Activated CD4-positive, alpha-beta T cell treated with anti-CD3 and anti-CD28 coated beads for 36 hours (primary cell): ENCODE measurements at places on chromosomes 1 and 21. TPM values are rescaled to one million over a fixed set of nuclear protein-coding genes. Genes with fewer than 3 reads are reported as not detected.
A peak's percentile ranks its signal among the peaks of the same experiment; 100 is the strongest.

Gene SLFNL1
- 0.14 TPM for total RNA-seq

Gene ABCG1
- 16.3 TPM for total RNA-seq

Gene TEX38
- 0.18 TPM for total RNA-seq

Gene LDLRAP1
- total RNA-seq: 14.6 TPM

Gene DENND2D
- 190 TPM for total RNA-seq

Gene GSTM3
- total RNA-seq: 49.1 TPM

Gene THEM4
- total RNA-seq: 23.9 TPM

Gene LCE2B
- not detected for total RNA-seq

Gene OR2T11
- total RNA-seq: not detected

Gene PRKCZ
- total RNA-seq: 10.9 TPM

Gene ADCY10
- 0.11 TPM for total RNA-seq

Gene RBM11
- total RNA-seq: 5.1 TPM

Gene IFFO2
- 62.7 TPM for total RNA-seq

Gene HSD11B1
- total RNA-seq: 4.5 TPM

DNA sequence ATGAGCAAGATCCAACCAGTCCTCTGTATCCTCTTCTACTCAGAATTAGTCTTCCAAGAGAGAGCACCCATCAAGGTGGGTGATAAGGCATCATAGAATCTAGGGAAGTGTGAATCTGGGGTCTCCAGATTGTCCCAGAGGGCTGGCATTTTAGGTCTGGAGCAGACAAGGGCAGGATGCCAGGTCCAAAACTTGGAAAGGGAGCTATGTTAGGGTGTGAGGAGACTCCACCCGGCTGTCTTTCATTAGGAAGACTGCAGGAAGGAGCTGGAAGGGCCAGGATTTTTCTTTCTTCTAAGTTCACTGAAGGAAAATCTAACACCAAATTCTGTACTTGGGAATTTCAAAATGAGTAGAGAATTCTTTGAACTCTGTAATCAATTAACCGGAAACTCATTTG lies 86.1 kb upstream of the BMP8A start:
- no peak overlapping the region for H3K4me3 ChIP-seq
- no peak for DNase-seq
- peaks cover 1% of the 10 kb centered on the region for H3K36me3 ChIP-seq
- H3K4me1 ChIP-seq: peaks cover 40% of the 10 kb centered on the region
- no peak overlapping the region for H3K27ac ChIP-seq

- peak overlapping the region; percentile 96 for H3K27ac ChIP-seq
- H3K36me3 ChIP-seq: peaks cover 13% of the 10 kb centered on the region
- peak; percentile 51 for DNase-seq
- H3K27me3 ChIP-seq: no peaks in the 10 kb centered on the region
Observed at GRCh38 chr1:113783254-113784103, 24.2 kb upstream of the PHTF1 start.

DNA sequence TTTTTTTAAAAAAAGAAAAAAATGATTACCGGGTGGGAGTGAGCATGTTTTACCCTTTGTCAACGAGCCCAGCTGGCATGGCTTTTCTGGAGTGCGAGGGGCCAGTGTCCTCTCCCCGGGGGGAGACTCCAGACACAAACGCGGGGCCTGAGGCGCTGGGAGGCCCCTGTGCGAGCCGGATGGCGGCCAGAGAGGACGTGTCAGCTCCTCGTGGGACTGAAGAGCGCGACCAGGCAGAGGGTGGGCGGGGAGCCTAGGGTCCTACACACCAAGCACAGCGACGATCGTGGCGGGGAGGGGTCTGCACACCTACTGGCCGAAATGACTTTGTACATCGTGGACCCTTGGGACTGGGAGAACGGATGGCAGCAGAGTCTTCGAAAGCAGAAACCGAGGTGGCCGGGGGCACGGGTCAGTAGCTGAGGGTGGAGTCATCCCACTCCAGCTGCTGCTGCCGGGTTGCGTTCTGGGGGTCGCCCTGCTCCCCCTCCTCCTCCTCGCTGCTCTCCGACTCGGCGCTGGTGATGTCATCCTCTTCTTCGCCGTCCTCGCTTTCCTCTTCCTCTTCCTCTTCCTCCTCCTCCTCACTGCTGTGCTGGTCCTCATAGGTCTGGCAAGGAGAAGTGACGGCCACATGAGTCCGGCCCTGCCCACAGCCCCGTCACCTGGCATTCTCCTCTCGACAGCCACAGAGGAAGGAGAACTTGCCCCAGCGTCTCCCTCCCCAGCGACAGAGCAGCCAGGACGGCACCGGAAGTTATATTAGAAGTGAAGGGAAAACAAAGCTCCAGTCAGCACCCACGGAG lies 78.8 kb downstream of the PIK3CD start:
- peak overlapping the region; percentile 20 for H3K27ac ChIP-seq
- H3K36me3 ChIP-seq: peaks cover 82% of the 10 kb centered on the region
- no peaks in the 10 kb centered on the region for H3K27me3 ChIP-seq
- no peak for DNase-seq
- peaks cover 61% of the 10 kb centered on the region for H3K4me1 ChIP-seq

- no peaks in the 10 kb centered on the region for H3K27me3 ChIP-seq
- no peak for DNase-seq
- H3K4me3 ChIP-seq: no peak overlapping the region
- no peaks in the 10 kb centered on the region for H3K36me3 ChIP-seq
Observed at GRCh38 chr1:185355947-185356346, 38.9 kb upstream of the IVNS1ABP start.

DNA sequence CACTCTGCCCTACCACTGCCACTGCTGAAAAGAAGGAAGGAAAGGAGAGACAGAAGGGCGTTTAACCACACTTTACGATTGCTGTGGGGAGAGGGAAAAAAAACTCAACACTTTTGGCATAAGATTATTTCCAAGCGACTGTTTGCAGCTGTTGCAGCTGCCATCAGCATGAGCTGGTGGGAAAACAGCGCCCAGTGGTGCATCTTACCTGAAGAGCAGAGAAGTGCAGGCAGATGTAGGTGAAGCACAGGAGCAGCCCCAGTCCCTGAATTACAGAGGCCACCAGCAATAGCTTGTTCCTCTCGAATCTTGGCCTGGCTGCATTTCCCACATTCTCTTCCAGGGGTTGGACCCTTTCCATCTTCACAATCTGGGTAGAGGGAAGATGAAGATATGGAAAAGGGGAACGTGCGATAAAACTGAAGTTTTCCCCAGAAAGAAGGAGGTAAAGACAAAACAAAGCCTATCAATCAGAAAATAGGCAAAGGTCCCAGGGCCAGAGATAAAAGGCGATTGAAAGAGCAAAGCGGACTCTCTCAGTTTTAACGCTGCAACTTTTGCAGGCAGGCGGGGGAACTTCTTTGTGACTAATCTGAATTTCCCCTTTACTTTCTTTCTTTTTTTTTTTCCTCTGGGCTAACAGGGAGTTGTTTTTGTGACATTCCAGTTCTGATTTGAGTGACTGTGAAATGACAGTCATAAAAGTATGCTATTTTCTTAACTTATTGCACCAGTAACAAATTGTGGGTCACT lies at the start of gene TNFSF4:
TSS of gene TNFSF4 (minus strand) at position 516 of the 753 bp plus-strand sequence. CDS start at position 361, 155 bp downstream.
- peak within 1 kb of the TSS; percentile 37 for H3K4me3 ChIP-seq
- DNase-seq: peak; percentile 56
- peaks cover 26% of the 10 kb centered on the region for H3K27me3 ChIP-seq
- no peaks in the 10 kb centered on the region for H3K36me3 ChIP-seq
- peaks cover 36% of the 10 kb centered on the region for H3K4me1 ChIP-seq

- H3K27me3 ChIP-seq: peaks cover 1% of the 10 kb centered on the region
- no peaks in the 10 kb centered on the region for H3K36me3 ChIP-seq
- no peak for DNase-seq
- H3K4me1 ChIP-seq: no peaks in the 10 kb centered on the region
- no peak overlapping the region for H3K27ac ChIP-seq
Observed at GRCh38 chr1:71193153-71193552, 112.3 kb upstream of the ZRANB2 start.

- peaks cover 19% of the 10 kb centered on the region for H3K4me1 ChIP-seq
- no peak for DNase-seq
- no peak overlapping the region for H3K4me3 ChIP-seq
- peaks cover 36% of the 10 kb centered on the region for H3K36me3 ChIP-seq
- no peaks in the 10 kb centered on the region for H3K27me3 ChIP-seq
- H3K27ac ChIP-seq: no peak overlapping the region
Observed at GRCh38 chr1:229614701-229615100, 11.2 kb downstream of the TAF5L start.

DNA sequence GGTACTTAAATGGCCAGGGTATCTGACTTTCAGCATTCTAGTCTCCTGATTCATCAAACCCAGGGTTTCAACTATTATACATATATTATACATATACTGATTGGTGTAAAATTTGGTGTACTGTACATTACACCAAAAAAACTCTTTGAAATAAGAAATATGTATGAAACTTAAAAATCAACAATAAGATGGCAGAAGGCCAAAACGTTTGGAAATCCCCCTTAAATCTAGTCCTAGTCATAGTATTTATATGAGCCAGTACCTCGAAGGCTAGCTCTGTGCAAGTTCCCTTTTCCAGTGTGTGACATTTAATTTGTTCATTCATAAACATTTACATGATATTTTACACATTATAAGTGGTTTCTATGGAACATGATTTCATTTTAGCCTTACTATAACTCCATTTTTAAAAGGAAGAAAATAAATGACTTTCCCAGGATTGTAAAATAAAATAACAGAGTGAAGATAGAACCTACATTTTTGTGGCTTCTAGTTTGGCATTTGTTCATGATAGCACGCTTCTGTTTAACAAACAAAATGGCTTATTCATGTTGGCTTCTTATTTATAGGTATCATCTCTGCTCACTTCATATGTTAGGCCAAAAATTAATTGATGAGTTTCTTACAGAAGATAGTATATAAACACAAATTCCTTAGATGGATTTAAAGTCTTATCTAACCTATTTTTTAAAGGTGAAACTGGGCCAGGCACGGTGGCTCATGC lies 18.8 kb upstream of the ZNF281 start:
- no peak overlapping the region for H3K4me3 ChIP-seq
- H3K4me1 ChIP-seq: peaks cover 13% of the 10 kb centered on the region
- no peak for DNase-seq
- H3K36me3 ChIP-seq: no peaks in the 10 kb centered on the region
- no peak overlapping the region for H3K27ac ChIP-seq

- peaks cover 4% of the 10 kb centered on the region for H3K27me3 ChIP-seq
- H3K4me1 ChIP-seq: no peaks in the 10 kb centered on the region
- H3K36me3 ChIP-seq: no peaks in the 10 kb centered on the region
- no peak overlapping the region for H3K4me3 ChIP-seq
- no peak overlapping the region for H3K27ac ChIP-seq
- DNase-seq: no peak
Observed at GRCh38 chr1:199799116-199799515, 228.4 kb upstream of the NR5A2 start.

- no peaks in the 10 kb centered on the region for H3K4me1 ChIP-seq
- no peak overlapping the region for H3K4me3 ChIP-seq
- no peak overlapping the region for H3K27ac ChIP-seq
- no peaks in the 10 kb centered on the region for H3K36me3 ChIP-seq
- DNase-seq: no peak
Observed at GRCh38 chr1:187443939-187444338, 615.2 kb downstream of the PLA2G4A start.

DNA sequence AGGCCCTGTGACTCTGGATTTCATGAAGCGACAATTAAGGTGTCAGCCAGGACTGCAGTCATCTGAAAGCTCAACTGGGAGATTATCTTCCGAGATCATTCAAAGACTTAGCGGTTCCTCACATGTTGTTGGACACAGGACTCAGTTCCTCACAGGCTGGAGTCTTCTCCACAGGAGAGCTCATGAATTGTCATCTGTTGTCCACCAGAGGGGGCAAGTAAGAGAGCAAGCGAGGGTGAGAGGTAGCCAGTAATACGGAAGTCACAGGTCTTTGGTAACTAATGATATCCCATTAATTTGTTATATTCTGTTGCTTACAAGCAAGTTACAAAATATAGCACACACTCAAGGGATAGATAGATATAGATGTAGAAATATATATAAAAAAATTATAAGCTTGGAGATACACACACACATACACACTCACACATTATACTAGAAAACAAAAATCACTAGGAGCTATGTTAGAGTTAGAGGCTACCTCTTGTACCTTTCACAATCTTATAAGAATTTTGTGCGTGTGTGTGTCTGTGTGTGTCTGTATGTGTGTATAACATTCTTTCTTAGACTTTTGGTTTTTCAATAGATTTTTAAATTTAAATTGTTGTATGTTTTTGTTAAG lies 1695.3 kb downstream of the BRINP3 start:
- no peaks in the 10 kb centered on the region for H3K4me1 ChIP-seq
- no peaks in the 10 kb centered on the region for H3K36me3 ChIP-seq
- DNase-seq: peak; percentile 6
- H3K27ac ChIP-seq: no peak overlapping the region

- H3K27me3 ChIP-seq: no peaks in the 10 kb centered on the region
- H3K4me1 ChIP-seq: peaks cover 3% of the 10 kb centered on the region
- no peak for DNase-seq
- peaks cover 41% of the 10 kb centered on the region for H3K36me3 ChIP-seq
- H3K4me3 ChIP-seq: no peak overlapping the region
Observed at GRCh38 chr1:229536982-229537381, 21.5 kb downstream of the ABCB10 start.

DNA sequence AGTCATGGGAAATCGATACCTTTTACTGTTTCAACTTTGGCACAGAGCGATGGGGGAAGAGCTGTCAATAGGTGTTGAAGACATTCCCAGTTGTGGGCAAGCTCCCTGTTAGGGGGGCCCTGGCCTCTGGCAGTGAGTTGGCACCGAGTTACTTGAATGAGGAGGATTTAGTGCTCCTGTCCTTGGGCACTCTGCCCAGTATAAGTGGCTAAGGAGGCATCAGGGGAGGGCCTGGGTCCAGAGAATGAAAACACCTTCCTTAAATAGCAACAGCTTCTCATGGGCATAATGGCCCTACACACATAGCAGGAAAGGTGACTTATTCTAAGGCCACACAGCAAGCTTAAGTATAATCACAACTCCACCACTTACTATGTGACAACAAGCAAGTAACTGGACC lies 664.4 kb downstream of the PTPRU start:
- peaks cover 15% of the 10 kb centered on the region for H3K27me3 ChIP-seq
- H3K27ac ChIP-seq: no peak overlapping the region
- H3K4me1 ChIP-seq: no peaks in the 10 kb centered on the region

GRCh38 chr1:213425376-213426030 lies 374.5 kb downstream of the RPS6KC1 start:
- H3K36me3 ChIP-seq: no peaks in the 10 kb centered on the region
- no peaks in the 10 kb centered on the region for H3K27me3 ChIP-seq
- no peak overlapping the region for H3K27ac ChIP-seq
- H3K4me3 ChIP-seq: no peak overlapping the region
- H3K4me1 ChIP-seq: no peaks in the 10 kb centered on the region

GRCh38 chr1:215860833-215861232 lies 293.7 kb downstream of the KCTD3 start:
- H3K36me3 ChIP-seq: no peaks in the 10 kb centered on the region
- no peaks in the 10 kb centered on the region for H3K27me3 ChIP-seq

DNA sequence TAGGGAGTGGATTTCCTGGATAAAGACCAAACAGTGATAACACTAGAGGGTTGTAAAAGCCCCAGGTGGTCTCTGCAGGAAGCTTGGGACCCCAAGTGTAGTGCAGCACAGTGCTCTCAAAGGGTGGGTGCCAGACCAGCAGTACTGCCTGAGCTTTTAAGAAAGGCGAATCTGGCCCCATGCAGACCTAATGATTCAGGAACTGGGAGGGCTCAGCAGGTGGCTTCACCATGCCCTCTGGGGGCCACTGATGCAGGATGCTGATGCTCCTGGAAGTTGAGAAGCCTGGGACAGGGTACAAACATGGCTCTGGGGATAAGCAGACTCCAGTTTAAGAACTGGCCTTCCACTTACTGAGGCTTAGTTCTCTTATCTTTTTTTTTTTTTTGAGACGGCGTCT lies 29.1 kb upstream of the NEK2 start:
- no peak for DNase-seq
- no peaks in the 10 kb centered on the region for H3K4me1 ChIP-seq
- no peaks in the 10 kb centered on the region for H3K36me3 ChIP-seq
- no peak overlapping the region for H3K27ac ChIP-seq
- H3K27me3 ChIP-seq: no peaks in the 10 kb centered on the region

GRCh38 chr1:31521761-31522555 lies 54.4 kb upstream of the TINAGL1 start:
- no peaks in the 10 kb centered on the region for H3K4me1 ChIP-seq
- no peak for DNase-seq
- peaks cover 4% of the 10 kb centered on the region for H3K27me3 ChIP-seq
